Prostate gland (tissue), 2 donors: ENCODE measurements at places on chromosomes 11 and 22. TPM values are rescaled to one million over a fixed set of nuclear protein-coding genes. Genes with fewer than 3 reads are reported as not detected.

Gene PYGM
- total RNA-seq: 22.4 TPM

GRCh38 chr11:20887137-20887536 lies 217.8 kb downstream of the NELL1 start:
- no peak for DNase-seq
- H3K36me3 ChIP-seq: no peaks in the 10 kb centered on the region
- no peaks in the 10 kb centered on the region for H3K4me1 ChIP-seq

DNA sequence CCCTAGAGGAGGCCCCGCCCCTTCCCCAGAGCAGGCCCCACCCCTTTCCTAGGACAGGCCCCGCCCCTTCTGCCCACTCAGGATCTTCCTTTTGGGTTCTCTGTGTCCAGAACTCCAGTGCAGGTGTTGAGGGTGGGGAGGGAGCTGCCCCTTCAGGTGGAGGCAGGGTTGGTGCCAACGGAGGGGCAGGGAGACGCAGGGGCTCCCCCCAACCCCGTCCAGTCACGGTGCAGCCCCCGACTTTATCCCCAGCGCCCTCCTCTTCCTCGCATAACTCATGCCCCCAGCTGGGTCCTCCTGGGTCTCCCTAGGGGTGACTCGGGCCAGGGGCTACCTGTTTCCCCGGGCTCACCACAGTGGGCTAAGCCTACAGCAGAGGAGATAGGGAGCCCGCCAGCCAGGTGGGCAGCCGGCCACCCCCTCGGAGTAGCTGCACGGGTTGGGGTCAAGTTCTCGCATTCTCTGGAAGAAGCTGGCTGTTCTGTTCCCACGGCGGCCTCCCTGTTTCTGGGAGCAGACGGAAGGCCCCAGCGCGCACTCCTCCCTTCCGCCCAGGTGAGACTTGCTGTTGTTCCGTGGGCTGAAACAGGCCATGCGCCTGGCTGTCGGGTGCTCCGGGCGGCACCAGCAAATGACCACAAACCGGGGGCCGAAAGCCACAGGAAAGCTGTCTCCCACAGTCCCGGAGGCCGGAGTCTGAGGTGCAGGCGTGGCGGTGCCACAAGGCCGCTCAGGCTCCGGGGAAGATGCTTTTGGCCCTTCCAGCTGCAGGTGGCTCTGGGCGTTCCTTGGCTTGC lies 38.9 kb downstream of the MUC2 start:
- no peak overlapping the region for H3K4me3 ChIP-seq
- H3K4me1 ChIP-seq: no peaks in the 10 kb centered on the region
- DNase-seq: no peak
- no peaks in the 10 kb centered on the region for H3K36me3 ChIP-seq

Gene IGLL1
- total RNA-seq: not detected
